Pulmonary artery endothelial cell (primary cell): ENCODE measurements at places on chromosomes 6 and 20. TPM values are rescaled to one million over a fixed set of nuclear protein-coding genes. Genes with fewer than 3 reads are reported as not detected.

- DNase-seq = no peak
These were observed 48.7 kb downstream of the ADAT2 start for GRCh38 chr6:143401636-143402370.

DNA sequence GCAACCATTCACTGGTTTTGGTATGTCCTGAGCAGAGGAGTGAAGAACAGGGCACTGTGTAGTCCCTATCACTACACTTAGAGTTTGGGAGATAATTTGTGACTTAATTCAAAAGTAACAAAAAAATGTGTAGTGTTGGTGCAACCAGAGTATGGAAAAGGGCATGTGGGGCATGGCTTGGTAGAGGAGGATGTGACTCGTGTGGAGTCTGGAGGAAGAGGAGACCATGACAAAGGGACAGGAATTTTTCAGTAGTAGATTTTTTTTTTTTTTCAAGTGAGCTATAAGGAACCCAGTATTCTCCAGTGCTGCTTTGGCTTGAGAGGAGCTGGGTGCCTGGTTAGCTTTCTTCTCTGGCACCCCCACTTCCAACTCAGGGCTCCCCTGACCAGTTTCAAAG lies 5.1 kb downstream of the MTRES1 start:
- DNase-seq = no peak

Gene SLC26A8
- under 0.01 TPM in 1 of 2 replicates, not detected in the other for total RNA-seq

DNA sequence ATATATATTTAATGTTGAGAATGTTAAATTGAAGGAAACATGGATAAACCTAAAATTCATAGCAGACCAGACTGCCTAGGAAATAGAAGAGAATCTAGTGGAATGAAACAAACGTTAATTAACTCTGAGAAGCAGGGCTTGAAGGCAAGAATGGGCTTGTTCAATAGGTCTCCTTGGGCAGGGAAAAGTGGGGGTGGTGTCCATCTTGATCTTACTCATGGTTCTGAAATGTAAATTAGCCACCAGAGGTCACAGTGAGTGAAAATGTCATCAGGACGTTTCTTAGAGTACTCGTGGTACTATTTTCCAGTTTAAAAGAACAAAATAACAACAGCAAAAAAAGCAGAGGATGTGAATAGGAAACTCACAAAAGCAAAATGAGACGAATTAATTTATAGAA lies 66.8 kb upstream of the BTBD3 start:
- no peak for DNase-seq

GRCh38 chr6:70700922-70701876 lies 33.5 kb downstream of the SMAP1 start:
- no peak for DNase-seq

Gene MCCD1
- not detected in 2 replicates for total RNA-seq

- DNase-seq = no peak
These were observed 629.4 kb upstream of the FLRT3 start for GRCh38 chr20:14966808-14967207.

Gene KCTD20
- 79.6 and 81.6 TPM in 2 replicates for total RNA-seq

- DNase-seq = no peak
These were observed 625 bp upstream of the ECHDC1 start for GRCh38 chr6:127343809-127344659.

Gene AGER
- total RNA-seq = 0.26 and 0.53 TPM in 2 replicates

- DNase-seq = no peak
These were observed 46.0 kb upstream of the UST start for GRCh38 chr6:148700741-148701311.

DNA sequence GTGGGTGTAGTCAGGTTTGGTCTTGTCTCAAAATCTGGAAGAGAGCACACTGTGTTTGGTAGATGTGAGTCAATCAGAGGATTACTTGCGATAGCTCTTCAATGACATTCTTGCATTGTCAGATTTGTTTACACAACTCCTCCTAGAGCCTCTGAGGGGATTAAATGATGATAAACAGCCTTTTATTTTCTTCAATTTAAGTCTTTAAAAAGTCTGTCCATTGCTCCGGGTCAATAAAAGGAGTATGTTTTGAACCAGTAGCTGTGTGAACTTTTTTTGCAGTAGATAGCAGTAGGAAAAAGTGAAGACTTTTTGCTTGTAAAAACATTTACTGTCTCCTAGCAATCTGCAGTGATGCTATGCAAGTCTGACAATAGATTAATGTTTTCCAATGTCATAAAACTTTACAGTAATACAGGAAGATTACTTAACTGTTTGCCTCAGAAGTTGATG lies 49.9 kb downstream of the GJA1 start:
- no peak for DNase-seq

- no peak for DNase-seq
These were observed 14.4 kb upstream of the PPP1R14C start for GRCh38 chr6:150128425-150128824.
